ENCODE measurements at places on chromosomes 12 and 14.

- DNase-seq = no peak
Observed at GRCh38 chr12:23253191-23253590, 628.2 kb downstream of the ETNK1 start.

DNA sequence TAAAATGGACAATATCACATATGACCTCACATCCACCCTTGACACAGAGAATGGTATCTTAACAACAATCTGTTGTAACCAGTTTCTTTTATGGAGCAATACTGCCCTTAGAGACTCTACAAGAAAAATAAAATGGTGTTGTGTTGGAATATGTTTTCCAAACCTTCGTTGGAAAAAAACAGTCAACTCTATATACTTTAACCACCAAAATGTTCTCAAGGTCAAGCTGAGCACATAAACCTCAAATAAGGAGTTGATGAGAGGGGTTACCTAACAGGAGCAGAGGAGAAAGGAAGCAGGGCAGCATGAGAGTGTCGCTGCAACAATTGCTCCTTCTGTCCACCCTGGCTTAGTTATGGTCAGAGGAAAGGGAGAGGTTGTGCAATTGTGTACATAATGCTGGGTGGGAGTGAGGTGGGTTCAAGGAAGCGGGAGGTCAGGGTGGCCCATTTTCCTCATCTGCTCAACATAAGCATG is 179.2 kb upstream of the BMP4 start:
- DNase-seq = no peak

- DNase-seq = no peak
Observed at GRCh38 chr12:23827353-23827752, 122.1 kb downstream of the SOX5 start.

DNA sequence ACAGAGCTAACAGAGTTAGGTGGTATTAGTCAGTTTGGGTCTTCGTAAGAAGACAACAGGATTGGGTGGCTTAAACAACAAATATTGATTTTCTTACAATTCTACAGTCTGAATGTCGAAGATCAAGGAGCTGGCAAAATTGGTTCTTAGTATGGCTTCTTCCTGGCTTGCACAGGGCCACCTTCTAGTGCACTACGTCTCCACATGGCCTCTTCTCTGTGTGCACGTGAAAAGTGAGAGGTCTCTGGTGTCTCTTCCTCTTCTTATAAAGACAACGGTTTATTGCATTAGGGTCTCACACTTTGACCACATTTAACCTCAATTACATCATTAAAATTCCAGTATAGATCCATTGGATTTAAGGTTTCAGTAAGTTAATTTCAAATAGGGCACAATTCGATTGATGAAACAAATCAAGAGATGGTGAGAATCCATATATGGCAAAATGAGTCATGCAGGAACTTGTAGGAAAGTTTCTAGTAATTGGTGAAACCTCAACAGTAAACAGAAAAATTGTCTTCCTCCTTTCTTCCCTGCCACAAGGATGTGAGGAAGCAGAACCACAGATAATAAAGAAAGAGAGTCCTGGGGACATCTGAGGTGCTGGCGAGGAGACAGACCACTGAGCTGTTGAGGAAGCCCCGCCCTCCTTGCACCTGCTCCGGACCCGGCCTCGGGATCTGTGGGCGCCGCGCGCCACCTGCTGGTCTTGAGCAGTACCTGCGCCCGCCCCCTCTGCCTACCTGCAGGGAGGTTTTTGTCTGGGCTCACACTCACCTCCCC is 846.7 kb downstream of the TMEM121 start:
- no peak for DNase-seq

- no peak for DNase-seq
Observed at GRCh38 chr14:75368333-75368732, 59.5 kb upstream of the JDP2 start.

DNA sequence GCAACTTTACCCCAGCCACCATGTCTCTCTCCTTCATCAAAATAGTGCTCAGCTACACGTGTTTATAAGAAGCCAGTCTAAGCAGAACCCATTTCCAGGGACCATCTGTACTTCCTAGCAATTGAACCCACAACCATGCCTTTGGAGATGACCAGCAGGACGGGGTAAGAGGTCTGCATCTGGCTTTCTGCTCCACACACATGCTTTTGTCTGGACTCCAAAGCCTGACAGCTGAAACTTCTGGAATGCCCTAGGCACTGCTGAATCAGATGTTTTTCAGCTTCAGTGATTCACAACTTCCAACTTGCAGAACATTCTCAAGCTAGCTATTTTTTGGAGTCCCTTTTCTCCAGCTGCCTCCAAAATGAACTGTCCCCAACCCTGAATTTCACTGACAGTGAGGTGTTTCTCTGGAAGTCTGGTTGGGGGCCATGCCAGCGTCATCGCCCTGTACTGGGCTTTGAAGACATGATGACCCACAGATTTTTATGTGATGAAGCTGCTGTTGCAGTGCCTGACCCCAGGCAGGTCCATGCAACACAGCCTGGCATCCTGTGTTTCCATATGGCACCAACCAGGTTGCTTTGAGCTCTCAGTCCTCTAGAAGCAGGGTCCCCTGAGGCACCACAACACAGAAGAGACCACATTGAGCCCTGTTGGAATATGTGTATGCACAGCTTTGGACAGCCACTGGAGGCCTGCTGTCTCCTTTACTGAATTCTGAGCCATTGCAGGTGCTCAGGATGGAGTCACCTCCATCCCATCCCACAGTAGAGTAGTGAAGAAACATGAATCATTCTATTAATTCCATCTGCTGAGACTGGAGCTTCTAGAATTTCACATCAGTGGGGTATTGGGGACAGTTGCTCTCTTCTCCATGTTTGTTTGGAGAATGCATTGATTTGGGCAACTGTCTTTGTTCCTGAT is 80.2 kb downstream of the NUAK1 start:
- no peak for DNase-seq

GRCh38 chr12:62258941-62259630 is 1.1 kb upstream of the USP15 start:
- DNase-seq = no peak

GRCh38 chr14:24127673-24128072 is 2.8 kb upstream of the FITM1 start:
- DNase-seq = no peak

- peak; percentile 80 for DNase-seq
Observed at GRCh38 chr14:47442211-47442610, 233.2 kb downstream of the MDGA2 start.

All from H9 (cell line).